ENCODE measurements at places on chromosomes 2 and 18. TPM values are rescaled to one million over a fixed set of nuclear protein-coding genes. Genes with fewer than 3 reads are reported as not detected.

The KCNIP3 gene
- 1.5 TPM for total RNA-seq

DNA sequence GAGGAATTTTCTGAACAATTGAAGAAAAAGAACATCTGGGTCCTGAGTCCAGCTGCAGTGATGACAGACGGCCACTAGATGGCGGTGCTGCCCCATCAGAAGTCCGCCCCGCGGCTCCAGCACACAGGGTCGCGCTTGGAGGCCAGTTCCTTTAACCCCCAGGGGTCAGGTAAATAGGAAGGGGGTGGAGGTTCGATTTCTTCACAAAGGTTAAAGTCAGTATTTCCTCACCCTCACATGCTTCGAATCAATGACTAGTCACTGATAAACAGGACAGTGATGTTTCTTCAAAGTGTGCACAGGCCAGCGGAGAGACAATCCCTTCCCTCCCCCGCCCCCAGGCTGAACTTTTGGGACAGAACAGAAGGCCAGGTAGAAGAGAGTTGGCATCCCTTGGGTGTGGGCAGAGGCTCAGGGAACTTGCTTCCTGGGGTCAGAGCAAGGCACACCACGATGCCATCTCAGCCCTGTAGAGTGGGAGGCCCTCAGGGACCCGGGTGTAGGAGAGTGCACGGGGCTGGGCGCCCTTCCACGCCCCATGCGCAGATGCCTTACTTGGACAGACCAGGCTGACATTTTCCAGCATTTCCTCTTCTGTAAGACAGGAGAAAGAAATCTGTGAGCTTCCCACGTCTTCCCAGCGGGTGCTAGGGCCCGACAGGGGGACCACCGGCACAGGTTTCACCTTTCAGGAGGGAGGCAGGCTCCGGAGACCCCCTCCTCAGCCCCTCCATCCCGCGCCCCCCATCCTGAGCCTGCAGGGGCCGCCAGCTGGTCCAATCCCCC, 722 bp downstream of the APOB start:
- DNase-seq = peak; percentile 43

DNA sequence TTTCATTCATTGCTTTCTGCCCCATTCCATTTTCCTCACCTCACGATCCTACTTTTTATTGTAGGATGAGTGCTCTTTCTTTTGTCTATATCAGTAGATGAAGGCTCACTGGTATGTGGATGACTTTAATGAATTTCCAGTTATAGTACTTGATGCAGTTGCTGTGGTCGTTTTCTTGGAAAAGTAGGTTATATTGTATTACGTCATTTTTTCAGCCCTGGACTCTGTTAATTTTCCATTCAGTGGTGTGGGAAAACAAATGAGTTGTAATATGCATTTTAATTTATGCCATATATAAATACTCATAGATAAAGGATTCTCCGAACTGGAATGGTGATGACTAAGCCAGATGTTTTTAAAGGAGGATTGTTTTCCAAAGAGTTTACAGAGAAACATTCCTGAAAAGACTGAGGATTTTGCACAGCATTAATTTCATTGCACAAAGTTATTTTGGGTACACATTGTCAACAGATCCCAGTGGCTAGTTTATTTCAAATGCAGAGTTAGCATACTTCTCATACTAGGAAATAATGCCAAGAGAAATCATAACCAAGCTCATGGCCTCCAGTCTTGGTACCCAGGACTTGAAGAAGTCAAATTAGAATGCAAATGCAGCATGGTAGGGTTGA, 189.7 kb downstream of the PAX3 start:
- no peak for DNase-seq

DNA sequence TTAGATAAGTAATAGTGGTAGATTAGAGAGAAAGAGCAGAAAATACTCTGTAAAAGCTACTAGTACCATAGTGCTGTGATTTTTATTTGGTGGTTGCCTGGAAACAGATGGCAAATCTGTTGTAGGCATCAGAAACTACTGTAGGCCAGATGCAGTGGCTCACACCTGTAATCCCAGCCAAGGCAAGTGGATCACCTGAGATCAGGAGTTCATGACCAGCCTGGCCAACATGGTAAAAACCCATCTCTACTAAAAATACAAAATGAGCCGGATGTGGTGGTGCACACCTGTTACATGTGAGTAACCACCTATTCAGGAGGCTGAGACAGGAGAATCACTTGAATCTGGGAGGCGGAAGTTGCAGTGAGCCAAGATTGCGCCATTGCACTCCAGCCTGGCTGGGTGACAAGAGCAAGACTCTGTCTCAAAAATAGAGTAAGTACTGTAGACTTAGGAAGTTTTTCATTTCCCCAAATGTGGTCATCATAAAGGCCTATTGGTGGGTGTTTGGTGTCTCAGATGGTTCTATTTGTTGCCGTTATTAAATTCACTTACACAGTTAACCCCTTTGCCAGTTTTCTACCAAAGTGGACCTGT, 79.6 kb downstream of the SPTBN1 start:
- DNase-seq = no peak

All from colonic mucosa (tissue), 4 donors.